ENCODE measurements at places on chromosomes 1 and 21.
A peak's percentile ranks its signal among the peaks of the same experiment; 100 is the strongest.

GRCh38 chr1:9448132-9449109 is 90.8 kb upstream of the SLC25A33 start:
- DNase-seq: no peak

- DNase-seq: no peak
These were observed 105.1 kb upstream of the ATP1B1 start for GRCh38 chr1:169001353-169001752.

DNA sequence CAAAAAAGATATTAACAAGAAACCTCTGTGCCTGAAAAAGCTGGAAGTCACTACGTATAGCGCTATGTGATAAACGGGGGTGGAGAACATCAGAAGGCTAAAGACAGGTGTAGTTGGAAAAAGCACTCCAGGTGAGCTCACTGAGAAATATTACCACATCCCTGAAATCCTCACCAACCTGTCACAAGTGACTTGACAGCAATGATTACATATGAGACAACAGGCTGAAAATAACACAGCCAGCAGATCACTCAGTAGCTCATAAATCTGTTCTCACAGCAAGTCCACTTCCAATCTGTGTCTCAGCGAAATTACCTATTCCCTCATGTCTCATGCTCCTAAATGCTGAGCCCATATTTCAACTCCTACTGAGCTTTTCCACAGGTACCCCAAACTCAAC is 120.5 kb downstream of the UBR4 start:
- no peak for DNase-seq

DNA sequence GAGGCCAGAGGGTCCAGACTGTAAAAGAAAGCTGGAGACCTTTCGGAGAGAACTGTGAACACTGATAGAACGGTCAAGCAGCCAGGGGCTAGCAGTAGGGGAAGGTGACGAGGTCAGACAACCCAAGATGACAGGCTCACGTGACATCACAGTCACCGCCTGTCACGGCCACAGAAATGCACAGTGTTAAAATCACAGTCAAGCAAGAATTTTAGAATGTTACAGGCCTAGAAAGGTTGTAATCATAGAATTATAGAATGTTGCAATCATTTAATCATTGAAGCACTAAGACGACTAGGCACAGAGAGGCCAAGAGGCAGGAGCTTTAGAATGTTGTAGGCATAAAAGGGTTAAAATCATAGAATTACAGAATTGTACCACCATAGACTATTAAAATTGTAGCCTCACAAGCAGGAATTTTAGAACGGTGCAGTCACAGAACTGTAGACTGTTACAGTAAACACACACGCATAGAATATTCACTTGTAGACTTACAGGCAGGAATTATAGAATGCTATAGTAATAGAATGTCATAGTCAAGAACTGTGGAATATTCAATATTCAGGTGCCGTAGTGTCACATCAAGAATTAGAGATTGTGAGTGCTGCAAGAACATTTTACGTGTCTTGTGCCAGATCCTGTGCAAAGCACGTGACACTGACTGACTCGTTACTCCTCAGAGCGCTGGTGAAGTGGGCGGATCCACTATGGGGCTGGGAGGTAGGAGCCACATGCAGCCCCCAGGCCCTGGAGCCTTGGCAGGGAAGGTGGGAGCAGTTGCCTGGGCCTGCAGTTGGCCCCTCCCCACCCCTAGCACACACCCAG is 118.1 kb downstream of the EPHB2 start:
- no peak for DNase-seq

DNA sequence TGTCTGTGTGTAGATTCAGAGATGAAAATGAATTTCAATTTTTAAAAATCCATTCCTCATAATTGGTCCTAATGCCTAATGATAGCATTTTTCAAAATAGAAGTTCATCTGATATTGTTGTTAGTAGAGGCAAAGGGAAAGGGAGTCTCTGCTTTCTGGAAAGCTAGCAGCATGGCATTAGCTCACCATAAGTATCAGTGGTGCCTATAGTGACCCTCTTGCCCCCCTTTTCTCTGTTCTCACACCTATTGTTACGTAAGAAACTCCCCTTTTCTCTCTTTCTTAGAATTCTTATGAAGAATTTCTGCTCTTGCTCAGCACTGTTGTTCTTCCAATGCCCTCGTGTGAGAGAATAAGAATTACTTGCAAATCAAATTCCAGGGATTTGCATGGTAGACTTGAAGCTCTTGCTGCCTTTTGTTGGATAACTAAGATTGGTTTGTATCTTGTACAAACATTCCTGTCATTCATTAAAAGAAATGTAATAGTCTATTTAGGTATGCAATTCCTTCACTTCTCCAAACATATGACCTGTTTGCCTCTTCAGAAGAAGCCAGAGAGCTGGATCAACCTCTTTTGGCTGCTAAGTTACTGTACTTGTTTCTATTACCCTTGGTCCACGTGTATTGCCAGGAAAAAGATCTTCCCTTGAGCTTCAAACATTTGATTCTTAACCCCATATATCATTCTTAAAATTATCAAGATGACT is 69.2 kb upstream of the MAGI3 start:
- no peak for DNase-seq

GRCh38 chr1:188641566-188642211 is 1812.9 kb downstream of the PLA2G4A start:
- DNase-seq: no peak

DNA sequence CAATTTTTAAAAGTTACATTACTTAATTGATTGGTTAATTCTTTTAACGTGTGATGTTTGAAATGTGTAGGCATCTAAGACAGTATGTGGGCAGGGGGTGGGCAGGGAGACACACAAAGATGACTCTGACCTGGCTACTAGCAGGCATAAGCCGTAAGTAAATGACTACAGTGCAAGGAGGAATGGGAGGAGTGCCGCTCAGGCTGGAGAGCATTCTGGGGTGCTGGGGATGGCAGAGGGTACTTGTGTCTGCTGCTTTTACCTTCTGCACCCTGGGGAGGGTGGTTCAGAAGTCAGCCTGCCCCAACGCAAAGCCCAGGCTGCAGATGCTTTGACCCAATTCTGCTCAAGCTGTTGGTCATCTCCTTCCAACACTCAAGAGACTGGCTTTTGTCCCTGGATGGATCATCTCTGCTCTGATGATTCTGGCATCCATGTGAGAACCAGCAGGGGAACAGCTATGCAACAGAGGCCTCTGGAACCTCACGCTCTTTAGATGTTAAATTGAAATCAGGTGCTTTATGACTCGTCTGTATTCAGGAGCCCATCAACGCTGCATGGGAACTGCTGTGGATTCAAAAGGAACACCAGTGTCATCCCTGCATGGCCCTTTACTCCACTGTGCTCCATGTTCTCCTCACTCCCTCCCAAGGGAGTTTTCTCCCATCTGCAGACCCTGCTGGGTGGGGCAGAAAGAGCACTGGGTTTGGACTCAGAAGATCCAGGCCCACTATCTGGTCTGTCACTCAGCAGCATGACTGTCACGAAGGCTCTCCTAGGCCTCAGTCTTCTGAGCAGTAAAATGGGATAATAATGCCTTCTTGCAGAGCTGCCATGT is 78.8 kb downstream of the FAM78B start:
- no peak for DNase-seq

DNA sequence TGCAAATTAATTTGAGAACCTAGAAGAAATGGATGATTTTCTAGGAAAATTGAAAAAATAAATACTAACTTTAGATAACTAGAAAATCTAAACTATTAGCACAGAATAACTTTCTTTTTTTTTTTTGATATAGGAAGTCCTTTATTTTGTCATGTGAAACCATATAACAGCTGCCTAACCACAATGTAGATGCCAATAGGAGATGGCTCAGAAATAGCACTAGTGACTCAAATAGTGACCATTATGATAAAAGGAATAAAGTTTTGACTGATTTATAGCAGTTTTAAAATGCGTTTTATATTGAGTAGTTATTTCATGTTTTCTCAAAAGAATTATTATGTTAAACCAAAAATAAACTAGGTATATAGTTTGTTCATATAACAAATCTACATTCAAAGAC is 158.0 kb upstream of the CACYBP start:
- no peak for DNase-seq

DNA sequence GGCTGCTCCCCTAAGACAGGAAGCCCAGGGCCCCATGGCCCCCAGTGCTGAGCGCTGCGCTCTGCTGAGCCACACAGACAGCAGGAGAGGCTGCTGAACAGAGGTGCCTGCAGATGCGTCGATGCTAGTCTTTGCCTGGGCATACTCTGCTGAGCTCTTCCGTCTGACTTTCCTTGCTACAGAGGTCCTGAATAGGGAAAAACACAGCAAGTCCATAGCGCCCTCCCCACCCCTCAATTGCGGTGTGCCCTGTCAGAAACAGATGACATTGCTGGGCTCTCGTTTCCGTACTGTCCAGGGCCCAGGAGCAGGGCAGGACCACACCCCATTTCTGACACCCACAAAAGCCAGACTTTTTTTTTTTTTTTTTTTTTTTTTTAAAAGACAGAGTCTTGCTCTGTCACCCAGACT is 252.5 kb downstream of the SDCCAG8 start:
- DNase-seq: no peak

DNA sequence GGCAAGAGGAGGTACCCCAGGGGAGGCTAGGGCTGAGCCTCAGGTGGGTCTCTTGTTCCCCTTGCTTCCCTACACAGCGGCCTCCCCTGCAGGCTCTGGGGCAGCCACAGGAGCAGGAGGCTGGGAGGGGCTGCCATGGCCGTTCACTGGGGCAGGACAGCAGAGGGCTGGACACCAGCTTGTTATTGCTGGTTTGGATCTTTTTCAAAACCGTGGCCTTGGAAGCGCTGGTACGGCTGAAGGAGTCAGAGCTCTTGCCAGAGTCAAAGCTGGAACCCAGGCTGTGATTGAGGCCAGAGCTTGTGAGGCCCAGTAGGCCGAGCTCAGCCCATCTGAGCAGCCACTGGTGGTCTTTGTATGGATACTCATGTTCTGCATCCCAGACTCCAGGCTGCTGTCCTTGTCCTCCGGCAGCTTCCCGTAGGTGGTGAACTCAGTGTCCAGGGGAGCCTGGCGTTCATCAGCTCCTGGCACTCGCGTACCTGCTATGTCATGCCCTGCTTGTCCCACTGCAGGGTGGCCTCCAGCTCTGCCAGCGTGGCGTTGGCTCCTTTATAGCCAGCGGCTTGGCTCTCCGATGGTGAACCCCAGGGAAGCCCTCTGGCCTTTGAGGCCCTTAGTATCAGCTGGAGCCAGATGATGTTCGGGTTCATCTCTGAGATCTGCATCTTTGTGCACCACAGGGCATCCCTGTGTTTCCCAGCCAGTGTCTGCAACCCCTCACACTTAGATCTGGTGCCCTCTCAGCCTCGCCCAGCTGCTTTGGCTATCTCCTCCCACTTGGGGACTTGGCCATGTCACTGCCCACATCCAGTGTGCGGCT is 40.3 kb upstream of the THEM4 start:
- no peak for DNase-seq

DNA sequence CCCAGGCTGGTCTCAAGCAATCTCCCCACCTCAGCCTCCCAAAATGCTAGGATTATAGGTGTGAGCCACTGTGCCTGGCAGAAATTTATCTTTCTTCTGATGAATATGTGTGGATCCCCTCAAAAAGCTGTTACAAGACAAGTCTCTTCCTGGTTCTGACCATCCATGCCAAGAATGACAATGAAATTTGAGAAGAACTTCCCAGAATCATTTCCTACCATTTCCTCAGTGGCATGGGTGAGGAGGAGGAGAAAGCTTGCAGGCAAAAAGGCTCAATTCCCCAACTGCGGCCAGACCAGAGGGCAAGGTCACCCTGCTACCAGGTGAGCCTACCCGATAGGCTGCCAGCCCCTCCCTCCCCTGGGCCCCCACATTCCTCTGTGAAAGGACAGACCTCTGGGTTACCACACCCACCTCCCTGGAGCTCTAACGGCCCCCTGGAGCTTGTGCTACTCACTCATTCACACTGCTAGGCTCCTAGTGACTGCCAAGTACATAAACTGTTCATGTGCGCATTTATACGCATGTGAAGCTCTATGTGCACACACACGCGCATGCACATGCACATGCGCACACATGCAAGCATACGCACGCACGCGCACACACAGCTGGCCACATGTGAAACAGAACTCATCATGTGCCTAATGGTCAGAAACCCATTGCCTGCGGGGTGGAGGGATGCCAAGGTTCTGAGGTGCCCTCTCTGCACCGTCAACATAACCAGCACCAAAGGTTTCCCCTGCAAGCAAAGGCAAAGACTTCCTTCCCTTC is 17.0 kb downstream of the MRAP start:
- DNase-seq: no peak

- DNase-seq: no peak
These were observed 275.4 kb upstream of the NR5A2 start for GRCh38 chr1:199751962-199752687.

DNA sequence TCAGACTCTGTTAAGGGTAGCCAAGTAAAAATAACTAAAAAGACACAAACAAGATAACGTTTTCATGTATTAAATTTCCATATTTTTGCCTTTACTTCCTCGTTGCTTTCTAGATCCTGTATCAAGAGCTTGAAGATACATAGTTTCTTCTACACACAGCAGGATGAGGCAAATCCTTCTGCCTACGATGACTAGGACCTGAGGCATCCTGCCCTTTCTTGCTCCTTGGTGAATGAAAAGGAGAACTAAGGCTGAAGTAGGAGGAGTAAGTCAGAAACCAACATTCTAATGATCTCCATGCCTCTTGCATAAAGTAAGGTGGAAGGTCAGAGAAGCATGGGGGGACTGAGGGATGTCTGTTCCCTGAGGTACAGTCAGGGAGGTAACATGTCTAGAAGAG is 102.6 kb downstream of the GPATCH2 start:
- DNase-seq: no peak

DNA sequence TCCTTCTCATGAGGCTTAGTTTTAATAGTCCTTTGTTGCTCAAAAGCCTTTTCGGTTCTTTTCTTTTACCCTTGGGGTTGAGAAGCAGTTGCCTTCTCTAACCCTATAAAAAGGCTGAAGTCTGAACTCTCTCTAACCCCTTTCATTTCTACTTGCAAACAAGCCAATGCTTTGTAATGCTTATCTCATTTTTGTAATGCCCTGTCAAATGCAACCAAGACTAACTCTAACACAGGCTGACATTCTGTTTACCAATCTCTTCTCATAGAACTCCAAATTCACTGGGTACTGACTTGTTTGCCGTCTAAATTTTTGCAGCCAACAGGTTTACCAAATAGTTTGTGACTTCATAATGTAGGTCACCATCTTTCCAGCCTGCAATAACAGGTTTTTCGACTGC is 233.9 kb upstream of the SNX7 start:
- no peak for DNase-seq

GRCh38 chr1:86061551-86061990 is 95.0 kb downstream of the COL24A1 start:
- DNase-seq: no peak

GRCh38 chr1:155004352-155005075 is 1.9 kb downstream of the ZBTB7B start:
- no peak for DNase-seq

- DNase-seq: peak; percentile 35
These were observed 15.1 kb downstream of the ATP1A1 start for GRCh38 chr1:116388122-116388521.

- no peak for DNase-seq
These were observed 1.6 kb upstream of the DEGS1 start for GRCh38 chr1:224181453-224181810.

DNA sequence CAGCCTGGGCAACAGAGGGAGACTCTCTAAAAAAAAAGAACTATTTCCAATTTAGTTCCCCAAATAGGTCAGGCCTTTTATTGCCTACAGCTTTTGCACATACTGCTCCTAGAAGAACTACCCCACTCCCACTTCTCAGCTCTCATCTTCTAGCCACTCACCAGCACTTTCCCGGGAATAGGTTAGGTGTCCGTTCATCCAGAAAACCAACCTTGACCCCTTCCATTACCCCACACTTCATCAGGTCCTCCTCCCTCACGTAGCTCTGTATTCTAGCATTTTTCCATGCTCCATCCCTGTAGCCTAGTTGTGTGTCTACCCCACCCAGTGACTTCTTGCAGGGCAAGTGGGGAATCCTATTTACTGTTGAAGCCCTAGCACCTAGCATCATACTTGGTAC is 42.6 kb downstream of the C8B start:
- no peak for DNase-seq

GRCh38 chr1:3992103-3992556 is 92.1 kb upstream of the C1orf174 start:
- DNase-seq: peak; percentile 65

Measured in erythroblast (primary cell).